Transverse colon (tissue), 4 donors: ENCODE measurements at places on chromosomes 7 and 10. TPM values are rescaled to one million over a fixed set of nuclear protein-coding genes. Genes with fewer than 3 reads are reported as not detected.
A peak's percentile ranks its signal among the peaks of the same experiment; 100 is the strongest.

DNA sequence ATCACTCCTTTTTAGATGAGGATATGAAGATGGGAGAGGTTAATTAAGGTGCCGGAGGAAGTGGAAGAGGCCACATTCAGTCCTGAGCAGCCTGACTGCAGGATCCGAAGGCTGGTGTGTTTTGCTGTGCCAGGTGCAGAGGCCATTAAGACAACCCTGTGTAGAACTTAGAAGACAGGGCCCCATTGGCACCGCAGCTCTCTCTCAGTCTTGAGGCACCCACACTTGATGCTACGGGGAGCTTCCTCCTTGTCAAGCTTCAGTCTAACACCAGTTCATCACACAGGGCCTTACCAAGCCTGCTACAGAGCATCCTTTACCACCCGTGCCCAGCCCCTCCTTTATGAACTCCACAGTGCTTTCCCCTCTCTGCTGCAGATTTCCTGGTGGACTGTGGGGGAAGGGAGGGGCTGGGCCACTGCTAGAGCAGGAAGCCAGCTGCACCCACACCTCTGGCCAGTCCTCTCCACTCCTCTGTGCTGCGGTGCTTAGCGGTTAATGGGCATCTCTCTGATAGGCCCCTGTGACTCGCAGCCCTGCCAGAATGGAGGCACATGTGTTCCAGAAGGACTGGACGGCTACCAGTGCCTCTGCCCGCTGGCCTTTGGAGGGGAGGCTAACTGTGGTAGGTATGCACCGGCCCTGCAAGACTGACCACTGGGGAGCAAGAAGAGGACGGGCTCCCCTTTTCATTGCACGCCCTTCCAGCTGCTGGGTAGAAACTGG lies 45.5 kb downstream of the VWA2 start:
- no peaks in the 10 kb centered on the region for H3K4me1 ChIP-seq
- no peak overlapping the region for H3K4me3 ChIP-seq
- no peak for DNase-seq
- no peak overlapping the region for H3K27ac ChIP-seq
- no peaks in the 10 kb centered on the region for H3K27me3 ChIP-seq

DNA sequence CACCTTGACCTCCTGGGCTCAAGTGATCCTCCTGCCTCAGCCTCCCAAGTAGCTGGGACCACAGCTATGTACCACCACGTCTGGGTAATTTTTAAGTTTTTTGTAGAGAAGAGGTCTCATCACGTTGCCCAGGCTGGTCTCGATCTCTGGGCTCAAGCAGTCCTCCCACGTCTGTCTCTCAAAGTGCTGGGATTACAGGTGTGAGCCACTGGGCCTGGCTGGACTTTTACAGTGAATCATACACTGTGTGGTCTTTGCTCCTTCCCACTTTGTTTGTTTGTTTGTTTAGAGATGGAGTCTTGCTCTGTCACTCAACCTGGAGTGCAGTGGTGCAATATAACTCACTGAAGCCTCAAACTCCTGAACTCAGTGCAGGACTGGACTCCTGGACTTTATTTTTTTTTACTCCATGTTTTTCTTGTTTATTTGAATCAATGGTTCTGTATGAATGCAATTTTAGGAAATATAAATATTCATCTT lies 12.5 kb downstream of the PPIA start:
- H3K36me3 ChIP-seq = no peaks in the 10 kb centered on the region
- no peaks in the 10 kb centered on the region for H3K27me3 ChIP-seq
- H3K4me3 ChIP-seq = no peak overlapping the region
- DNase-seq = no peak
- no peaks in the 10 kb centered on the region for H3K4me1 ChIP-seq
- H3K27ac ChIP-seq = no peak overlapping the region

GRCh38 chr10:31871266-31872065 lies 57.2 kb downstream of the ARHGAP12 start:
- no peak overlapping the region for H3K4me3 ChIP-seq
- peak overlapping the region; percentile 20 for H3K27ac ChIP-seq
- H3K36me3 ChIP-seq = no peaks in the 10 kb centered on the region
- no peaks in the 10 kb centered on the region for H3K27me3 ChIP-seq

GRCh38 chr7:50397320-50397970 lies 52.7 kb downstream of the FIGNL1 start:
- peaks cover 12% of the 10 kb centered on the region for H3K27me3 ChIP-seq
- no peaks in the 10 kb centered on the region for H3K4me1 ChIP-seq
- H3K36me3 ChIP-seq = no peaks in the 10 kb centered on the region
- no peak overlapping the region for H3K27ac ChIP-seq
- no peak overlapping the region for H3K4me3 ChIP-seq

DNA sequence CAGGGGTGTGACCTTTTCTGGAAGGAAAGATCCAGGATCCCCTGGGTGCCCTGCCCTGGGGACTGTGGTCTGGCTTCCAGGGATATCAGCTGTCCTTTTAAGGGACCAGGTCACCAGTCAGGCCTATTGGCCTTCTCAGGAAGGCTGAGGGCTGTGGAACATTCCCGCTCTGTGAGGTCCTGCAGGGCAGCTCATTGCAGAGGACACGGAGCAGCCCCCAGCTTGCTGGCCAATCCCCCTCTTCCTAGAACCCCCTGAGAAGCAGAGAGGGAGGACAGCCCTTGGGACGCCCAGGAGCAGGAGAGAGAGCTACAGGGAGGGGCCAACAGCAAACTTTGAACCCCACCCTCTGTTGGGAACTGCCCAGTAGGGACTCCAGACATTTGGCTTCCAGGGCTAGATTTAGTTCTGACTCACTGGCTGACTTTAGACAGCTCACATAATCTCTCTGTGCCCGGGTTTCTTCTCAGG lies 67.9 kb upstream of the COL13A1 start:
- no peak for DNase-seq
- no peaks in the 10 kb centered on the region for H3K36me3 ChIP-seq
- no peak overlapping the region for H3K4me3 ChIP-seq
- no peaks in the 10 kb centered on the region for H3K27me3 ChIP-seq

DNA sequence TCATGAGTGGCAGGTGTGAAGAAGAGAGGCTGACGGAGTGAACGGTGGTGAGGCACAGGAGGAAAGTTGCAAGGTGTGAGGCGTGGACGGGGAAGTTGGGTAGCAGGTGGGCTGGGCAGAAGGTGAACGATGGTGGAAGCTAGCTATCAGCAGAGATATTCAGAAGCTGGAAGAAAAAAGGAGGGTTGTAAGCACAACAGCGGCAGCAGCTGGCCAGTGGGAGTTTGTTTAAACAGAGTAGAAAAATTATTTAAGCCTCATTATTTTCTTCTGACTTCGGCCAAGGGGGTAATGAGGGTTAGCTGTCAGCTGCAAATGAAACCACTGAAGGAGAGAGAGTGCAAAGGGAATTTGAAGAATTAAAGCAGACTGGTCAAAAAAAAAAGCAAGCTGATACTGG lies 62.1 kb upstream of the PRKAR2B start:
- H3K27ac ChIP-seq = no peak overlapping the region
- no peak for DNase-seq
- H3K27me3 ChIP-seq = no peaks in the 10 kb centered on the region
- no peaks in the 10 kb centered on the region for H3K36me3 ChIP-seq
- H3K4me1 ChIP-seq = no peaks in the 10 kb centered on the region

DNA sequence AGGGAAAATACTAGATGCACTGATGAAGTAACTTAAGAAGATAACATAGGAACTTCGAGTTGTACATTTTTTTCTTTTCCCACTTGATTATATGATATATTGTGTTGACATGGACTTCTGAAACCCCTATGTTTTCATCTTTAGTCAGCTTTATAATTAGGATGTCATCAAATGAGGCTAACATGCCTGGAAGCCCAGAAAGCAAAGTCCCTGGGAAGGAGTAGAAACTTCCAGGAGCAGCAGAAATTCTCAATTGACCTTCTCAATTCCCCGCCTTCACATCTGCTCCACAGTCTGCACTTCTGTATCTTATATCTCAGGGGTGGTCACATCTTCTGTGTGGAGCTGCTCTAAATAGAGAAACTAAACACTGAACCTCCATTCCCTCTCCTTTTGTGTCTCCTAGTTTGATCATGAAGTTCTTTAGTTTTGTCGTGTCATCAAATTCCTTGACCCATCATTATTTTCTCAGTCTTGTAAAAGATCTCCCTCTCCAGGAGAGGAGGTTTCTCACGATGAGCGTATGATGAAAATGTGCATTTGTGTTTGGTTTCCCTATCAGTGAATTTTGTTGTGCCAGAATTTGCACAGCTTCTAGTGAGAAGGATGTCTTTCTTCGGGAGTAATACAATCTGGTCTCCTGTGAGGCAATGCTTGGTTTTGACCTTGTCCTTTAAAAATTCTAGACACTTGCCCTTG lies 303.3 kb downstream of the SUGCT start:
- no peaks in the 10 kb centered on the region for H3K27me3 ChIP-seq
- H3K36me3 ChIP-seq = no peaks in the 10 kb centered on the region

- H3K27me3 ChIP-seq = no peaks in the 10 kb centered on the region
- H3K4me3 ChIP-seq = no peak overlapping the region
- no peaks in the 10 kb centered on the region for H3K36me3 ChIP-seq
- no peak overlapping the region for H3K27ac ChIP-seq
Measured at GRCh38 chr10:9331583-9332008, 1277.1 kb downstream of the GATA3 start.

DNA sequence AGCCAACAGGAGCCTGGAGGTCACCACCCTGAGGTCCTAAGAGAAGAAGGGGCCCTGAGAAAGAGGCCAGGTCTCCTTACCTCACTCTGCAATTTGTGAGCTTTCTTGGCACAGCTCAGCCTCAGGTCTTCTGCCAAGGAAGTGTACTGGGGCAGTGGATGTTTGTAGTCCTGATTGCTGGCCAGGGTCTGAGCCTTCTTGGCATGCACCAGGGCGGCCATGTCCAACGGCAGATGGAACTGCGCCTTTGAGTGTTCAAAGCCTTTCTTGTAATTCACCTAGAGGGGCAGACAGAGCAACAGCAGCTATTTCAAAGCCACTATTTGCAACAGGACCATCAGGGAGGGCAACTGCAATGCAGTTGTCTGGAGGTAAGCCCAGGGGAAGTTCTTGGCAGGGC lies 51.7 kb downstream of the NRAP start:
- H3K27ac ChIP-seq = no peak overlapping the region
- H3K4me1 ChIP-seq = no peaks in the 10 kb centered on the region
- no peak overlapping the region for H3K4me3 ChIP-seq
- no peaks in the 10 kb centered on the region for H3K36me3 ChIP-seq
- H3K27me3 ChIP-seq = peaks cover 6% of the 10 kb centered on the region
- DNase-seq = no peak

- H3K27ac ChIP-seq = peak overlapping the region; percentile 89
- DNase-seq = peak; percentile 54
- no peaks in the 10 kb centered on the region for H3K36me3 ChIP-seq
Measured at GRCh38 chr7:151249034-151249731, 689 bp upstream of the SMARCD3 start.

The ADARB2 gene
- 0.80 TPM for total RNA-seq

The HHEX gene
- total RNA-seq = 7.5 TPM

The CCDC71L gene
- 28.1 TPM for total RNA-seq
